ENCODE measurements at places on chromosomes 11 and 22.

GRCh38 chr22:41966607-41967240 lies 2.5 kb upstream of the SEPTIN3 start:
- no peak for DNase-seq

GRCh38 chr11:80261776-80262175 lies 820.9 kb upstream of the TENM4 start:
- no peak for DNase-seq

- DNase-seq = no peak
Observed at GRCh38 chr22:46136486-46137217, 13.7 kb upstream of the PPARA start.

DNA sequence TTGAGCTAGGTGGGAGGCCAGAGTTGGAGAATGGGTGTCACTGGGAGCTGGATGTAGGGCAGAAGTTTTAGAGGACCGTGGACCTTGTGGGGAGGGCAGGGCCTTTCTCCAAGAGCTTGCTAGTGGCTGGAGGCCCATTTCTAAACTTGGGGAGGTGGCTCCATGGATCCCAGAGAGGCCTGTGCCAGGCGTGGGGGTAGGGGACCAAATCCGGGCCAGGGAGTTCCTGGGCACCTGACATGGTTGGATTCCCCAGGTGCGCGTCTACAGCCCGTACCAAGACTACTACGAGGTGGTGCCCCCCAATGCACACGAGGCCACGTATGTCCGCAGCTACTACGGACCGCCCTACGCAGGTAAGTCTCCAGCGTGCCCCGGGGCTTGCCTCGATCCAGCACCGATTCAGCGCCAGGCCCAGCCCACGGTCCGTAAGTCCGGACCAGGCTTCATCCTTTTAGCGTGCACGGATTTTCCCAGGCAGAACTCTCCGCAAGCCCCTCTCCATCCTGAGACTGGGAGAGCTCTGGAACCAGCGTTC lies 14.2 kb downstream of the PLEKHB1 start:
- DNase-seq = no peak

- DNase-seq = no peak
Observed at GRCh38 chr22:44384563-44385295, 72.0 kb upstream of the SHISAL1 start.

- DNase-seq = no peak
Observed at GRCh38 chr11:116928102-116928777, 90.8 kb upstream of the APOA1 start.

GRCh38 chr11:72225411-72225951 lies 914 bp downstream of the INPPL1 start:
- no peak for DNase-seq

GRCh38 chr11:10551845-10552352 lies 10.9 kb upstream of the RNF141 start:
- no peak for DNase-seq

DNA sequence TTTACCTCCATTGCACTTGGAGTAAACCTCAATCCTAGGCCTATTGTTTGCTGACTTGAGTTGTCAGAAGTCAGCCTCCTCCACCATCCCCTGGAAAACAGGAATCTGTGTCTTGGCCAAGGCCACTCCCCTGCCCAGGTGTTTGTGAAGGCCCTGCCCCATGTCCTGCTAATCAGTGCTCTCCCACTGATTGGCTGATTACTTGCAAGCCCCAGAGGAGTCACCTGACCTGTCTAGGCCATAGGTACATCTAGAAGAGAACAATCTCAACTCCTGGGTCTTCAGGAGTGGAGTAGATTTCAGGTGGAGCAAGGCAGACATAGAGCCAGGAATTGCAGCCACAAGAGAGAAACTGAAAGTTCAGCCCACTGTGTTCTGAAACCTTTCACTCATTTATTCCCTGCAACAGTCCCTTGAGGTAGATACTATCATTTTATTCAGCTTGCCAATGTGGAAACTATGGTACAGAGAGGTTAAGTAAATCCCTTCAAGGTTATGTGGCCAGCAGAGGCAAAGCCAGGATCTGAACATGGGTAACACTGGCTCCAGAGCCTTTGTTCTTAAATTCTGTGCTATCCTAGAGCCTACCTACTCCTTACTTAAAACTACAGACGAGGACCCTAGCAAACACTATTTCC lies 10.4 kb downstream of the OAF start:
- no peak for DNase-seq

GRCh38 chr11:62752994-62753735 lies 795 bp downstream of the ZBTB3 start:
- DNase-seq = no peak

DNA sequence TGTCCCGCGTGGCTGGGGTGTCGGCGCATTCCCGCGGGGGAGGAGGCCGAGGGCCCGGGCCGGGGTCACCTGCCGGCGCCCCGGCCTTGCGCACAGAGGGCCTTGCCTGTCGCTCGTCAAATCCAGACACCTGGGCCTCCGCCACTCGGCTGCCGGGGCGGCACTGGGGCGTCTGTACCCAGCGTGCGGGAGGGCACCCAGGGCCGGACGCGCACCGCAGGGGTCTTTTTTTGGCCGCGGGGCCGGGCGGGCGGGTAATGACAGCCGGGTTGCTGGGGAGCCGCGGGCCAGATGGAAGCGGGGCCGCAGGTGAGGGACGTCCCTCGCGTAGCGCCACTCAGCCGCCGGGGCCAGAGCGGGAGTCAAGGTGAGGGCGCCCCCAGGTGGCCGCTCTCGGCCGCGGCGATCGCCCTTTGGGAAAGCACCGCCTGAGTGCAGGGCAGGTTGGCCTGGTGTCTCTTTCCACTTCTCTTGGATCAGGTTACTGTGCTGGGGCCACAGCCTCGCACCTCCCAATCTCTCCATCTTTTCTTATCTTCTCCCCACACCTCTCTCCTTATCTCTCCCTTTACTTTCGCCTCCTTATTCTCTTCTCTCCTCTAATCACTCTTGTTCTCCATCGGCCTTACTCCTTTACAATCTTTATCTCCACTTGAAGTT lies 3.5 kb downstream of the PHLDB1 start:
- DNase-seq = peak; percentile 89

- DNase-seq = no peak
Observed at GRCh38 chr11:103295704-103296103, 186.5 kb downstream of the DYNC2H1 start.

DNA sequence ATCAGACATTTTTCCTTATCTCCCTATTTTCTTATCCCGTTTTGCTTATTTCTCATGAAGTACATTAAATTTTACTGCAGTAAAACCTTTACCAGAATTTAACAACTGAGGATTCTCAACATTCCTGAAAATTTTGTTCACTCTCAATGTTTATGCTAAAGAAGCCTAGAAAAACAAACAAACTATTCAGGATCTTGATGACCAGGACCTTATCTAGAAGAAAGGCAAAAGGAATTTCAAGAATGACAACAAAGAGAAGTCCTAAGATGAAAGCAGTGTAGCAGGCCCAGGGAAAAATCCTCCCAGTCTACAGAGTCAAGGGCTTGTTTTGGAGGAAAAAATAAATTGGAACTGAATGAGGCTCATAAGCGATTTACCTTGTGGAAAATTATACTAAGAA lies 283.3 kb upstream of the ARHGAP42 start:
- DNase-seq = no peak

DNA sequence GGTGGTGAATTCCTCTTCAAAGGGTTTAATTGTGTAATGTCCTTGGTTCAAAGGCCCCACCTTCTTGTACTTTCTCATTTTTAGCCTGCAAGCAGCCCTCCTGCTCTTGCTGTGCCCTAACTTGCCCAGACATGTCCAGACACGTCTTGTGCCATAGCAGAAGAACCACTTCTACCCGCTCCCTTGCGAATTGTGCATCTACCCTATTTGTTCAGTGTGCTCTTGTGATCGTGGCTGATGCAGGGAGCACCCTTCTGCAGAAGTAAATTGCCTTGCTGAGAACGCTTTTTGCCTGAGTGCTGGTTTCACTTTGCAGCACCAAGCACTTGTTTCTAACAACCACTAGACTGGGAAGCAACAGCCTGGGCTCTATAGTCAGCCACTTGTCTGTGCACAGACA lies 249.4 kb downstream of the SBF2 start:
- DNase-seq = no peak

GRCh38 chr11:110199184-110199981 lies 97.0 kb downstream of the RDX start:
- no peak for DNase-seq

GRCh38 chr11:47425611-47426010 lies 628 bp downstream of the PSMC3 start:
- no peak for DNase-seq

All from stimulated activated CD4-positive, alpha-beta T cell treated with anti-CD3 and anti-CD28 coated beads, Interleukin-4, amount 100 ng/mL, for 1 hour (primary cell).